ENCODE measurements at places on chromosomes 6 and 20.

DNA sequence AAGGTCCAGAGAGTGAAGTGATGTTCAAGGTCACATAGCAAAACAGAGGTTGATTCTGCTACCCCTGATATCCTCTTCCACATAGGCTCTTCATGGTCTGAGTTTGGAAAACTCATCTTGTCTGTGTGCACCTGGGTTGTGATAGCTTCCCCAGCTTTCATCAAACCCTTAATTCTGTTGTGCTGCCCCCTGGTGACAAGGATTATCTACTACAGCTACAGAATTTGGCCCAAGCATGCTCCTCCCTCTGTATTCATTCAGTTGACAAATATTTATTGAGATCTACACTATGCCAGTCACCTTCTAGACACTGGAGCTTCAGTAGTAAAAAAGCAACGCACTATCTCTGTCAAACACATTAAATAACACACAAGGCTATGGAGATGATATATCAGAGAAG is 50.4 kb downstream of the SMPDL3A start:
- H3K27ac ChIP-seq: no peak overlapping the region
- H3K4me1 ChIP-seq: no peaks in the 10 kb centered on the region
- H3K4me3 ChIP-seq: no peak overlapping the region
- H3K36me3 ChIP-seq: no peaks in the 10 kb centered on the region
- peaks cover 2% of the 10 kb centered on the region for H3K27me3 ChIP-seq

GRCh38 chr6:169841251-169841650 is 89.8 kb downstream of the ERMARD start:
- no peak overlapping the region for H3K27ac ChIP-seq
- no peak for DNase-seq
- H3K4me1 ChIP-seq: no peaks in the 10 kb centered on the region
- H3K4me3 ChIP-seq: no peak overlapping the region

DNA sequence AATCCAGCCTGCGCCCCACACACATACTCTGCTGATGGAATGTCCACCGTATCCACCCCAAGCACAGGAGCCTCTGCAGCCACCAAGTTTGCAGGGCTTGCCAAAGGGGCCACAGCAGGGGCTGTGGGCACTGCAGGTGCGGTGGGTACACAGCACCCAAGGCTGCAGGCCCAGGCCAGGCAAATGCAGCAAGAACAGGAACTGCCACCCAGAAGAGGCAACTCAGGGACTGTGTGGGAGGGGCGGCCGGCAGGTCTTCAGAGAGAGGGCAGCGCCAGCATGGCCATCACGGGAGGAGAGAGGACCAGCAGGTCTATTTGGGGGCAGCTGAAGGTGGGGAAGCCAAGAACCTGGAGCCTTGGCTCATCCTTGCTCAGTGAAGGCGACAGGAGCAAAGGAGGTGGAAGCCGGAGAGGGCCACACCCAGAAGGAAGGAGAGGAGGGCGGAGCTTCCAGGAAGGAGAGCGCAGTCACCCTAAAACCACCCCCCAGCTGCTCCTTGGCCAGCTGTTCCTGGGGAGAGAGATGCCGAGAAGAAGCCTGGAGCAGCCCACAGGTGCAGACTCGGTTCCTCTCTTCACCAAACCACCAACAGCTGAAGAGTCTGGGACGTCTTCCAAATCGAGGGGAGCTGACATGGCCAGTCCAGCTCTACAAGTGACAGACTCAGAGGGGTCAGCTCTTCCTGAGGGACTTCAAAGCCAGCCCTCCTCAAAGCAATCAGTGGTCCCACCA is 265.1 kb upstream of the CDYL start:
- no peaks in the 10 kb centered on the region for H3K27me3 ChIP-seq
- no peaks in the 10 kb centered on the region for H3K36me3 ChIP-seq

DNA sequence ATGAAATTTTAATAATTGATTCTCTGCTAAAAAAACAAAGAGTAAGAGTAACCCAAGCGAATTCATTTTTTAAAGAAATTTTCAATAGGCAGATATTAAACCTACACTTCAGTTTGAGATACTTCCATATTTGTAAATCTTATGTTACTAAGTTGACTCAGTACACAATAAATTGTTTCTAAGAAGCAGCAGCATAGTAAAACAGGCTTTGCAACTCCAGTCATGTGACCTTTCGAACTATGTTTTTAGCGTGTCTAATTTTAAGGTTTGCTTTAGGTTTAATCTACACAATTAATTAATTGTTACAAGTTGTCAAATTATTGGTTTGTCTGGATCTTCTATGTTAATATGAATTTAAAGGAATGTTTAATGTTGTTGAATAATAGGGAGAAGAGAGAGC is 708.9 kb upstream of the CITED2 start:
- no peak overlapping the region for H3K27ac ChIP-seq
- no peak overlapping the region for H3K4me3 ChIP-seq
- no peaks in the 10 kb centered on the region for H3K4me1 ChIP-seq
- no peak for DNase-seq

- no peaks in the 10 kb centered on the region for H3K36me3 ChIP-seq
- DNase-seq: no peak
- no peaks in the 10 kb centered on the region for H3K27me3 ChIP-seq
- no peak overlapping the region for H3K4me3 ChIP-seq
- H3K27ac ChIP-seq: no peak overlapping the region
These were observed 72.3 kb downstream of the FARS2 start for GRCh38 chr6:5333658-5334057.

DNA sequence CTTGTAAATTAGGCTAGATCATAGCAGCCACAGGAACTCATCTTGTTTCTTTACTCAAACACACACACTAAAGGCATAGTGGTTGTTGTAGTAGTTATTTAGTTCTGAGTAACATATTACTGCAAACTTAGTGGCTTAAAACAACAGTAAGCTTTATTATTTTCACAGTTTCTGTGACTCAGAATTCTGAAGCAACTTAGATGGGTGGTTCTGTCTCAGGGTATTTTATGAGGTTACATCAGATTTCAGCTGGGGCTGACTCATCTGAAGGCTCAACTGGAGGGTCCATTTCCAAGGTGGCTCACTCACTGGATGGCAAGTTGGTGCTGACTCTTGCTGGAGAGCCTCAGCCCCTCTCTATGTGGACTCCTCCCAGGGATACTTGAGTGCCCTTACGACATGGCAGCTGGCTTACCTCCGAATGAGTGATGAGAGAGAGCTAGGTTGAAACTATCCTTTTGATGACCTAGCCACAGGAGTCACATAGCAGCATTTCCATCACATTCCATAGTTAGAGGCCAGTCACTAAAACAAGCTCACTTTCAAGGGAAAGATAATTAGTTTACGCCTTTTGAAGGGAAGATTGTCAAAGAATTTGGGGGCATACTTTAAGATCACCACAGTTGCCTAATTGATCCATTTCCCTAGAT is 136.5 kb upstream of the PRND start:
- no peaks in the 10 kb centered on the region for H3K36me3 ChIP-seq
- H3K27ac ChIP-seq: no peak overlapping the region
- no peaks in the 10 kb centered on the region for H3K4me1 ChIP-seq
- no peaks in the 10 kb centered on the region for H3K27me3 ChIP-seq

DNA sequence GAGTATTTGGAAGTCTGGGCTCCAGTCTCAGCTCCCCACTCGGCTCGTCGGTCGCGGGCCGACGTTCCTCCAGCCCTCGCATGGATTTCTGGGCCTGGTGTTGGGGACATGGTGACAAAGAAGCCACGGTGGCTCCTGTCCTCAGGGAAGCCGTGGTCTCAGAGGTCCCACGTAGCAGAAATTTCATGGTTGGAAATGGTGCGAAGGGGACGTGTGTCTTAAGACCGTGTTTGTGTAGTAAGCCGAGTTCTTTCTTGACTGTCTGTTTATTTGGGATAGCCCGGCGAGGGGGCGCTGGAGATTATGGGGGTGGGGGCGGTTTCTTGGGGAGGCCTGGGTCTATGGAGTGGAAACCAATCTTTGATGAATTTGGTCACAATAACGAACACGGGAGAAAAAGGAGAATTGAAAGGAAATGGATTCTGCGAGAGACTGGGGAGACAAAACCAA is 23.5 kb upstream of the MAP3K7 start:
- peak overlapping the region; percentile 32 for H3K4me3 ChIP-seq
- H3K4me1 ChIP-seq: peaks cover 15% of the 10 kb centered on the region
- H3K36me3 ChIP-seq: no peaks in the 10 kb centered on the region
- peaks cover 57% of the 10 kb centered on the region for H3K27me3 ChIP-seq
- no peak overlapping the region for H3K27ac ChIP-seq

- DNase-seq: no peak
- H3K4me1 ChIP-seq: no peaks in the 10 kb centered on the region
- no peak overlapping the region for H3K4me3 ChIP-seq
- H3K27me3 ChIP-seq: no peaks in the 10 kb centered on the region
- no peaks in the 10 kb centered on the region for H3K36me3 ChIP-seq
These were observed 168.5 kb upstream of the AKAP12 start for GRCh38 chr6:151071295-151071694.

- no peak overlapping the region for H3K4me3 ChIP-seq
- DNase-seq: no peak
- H3K36me3 ChIP-seq: peaks cover 14% of the 10 kb centered on the region
These were observed 91.8 kb downstream of the REPS1 start for GRCh38 chr6:138896104-138896756.

DNA sequence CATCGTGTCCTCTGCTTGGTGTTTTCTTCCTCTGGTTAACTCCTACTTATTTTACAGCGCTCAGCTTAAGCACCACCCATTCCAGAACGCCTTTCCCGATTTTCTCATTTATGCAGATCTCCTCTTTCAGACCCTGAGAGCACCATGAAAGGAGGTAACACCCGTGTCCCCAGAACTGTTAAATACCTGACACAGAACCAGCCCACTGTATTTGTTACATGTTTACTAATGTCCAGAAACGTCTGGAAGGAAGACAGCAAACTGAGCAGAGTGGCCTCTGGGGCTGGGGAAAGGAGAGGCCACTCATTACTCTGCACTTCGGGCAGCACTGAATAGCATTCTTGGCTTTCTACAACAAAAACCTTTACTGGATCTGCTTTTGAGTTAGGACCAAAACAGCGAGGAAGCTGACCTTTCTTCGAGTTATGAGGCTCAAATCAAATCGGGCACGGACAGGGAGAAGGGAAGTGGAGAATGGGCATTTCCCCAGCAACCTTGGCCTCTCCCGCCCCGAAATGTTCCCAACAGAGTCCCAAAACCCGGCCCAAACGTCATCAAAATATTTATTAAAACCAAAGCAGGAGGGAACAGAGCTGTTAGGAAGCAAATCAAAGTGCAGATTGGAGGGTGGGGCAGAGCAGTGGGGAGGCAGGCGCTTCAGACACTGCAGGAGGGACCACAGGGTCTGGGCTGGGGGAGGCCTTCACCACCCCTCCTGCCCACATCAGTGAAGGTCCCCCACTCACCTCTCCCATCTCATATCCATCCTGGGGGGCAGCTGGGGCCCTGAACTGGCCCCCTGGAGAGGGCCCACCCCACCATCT is 1.1 kb upstream of the NECAB3 start:
- no peak overlapping the region for H3K27ac ChIP-seq
- peaks cover 57% of the 10 kb centered on the region for H3K4me1 ChIP-seq
- H3K36me3 ChIP-seq: peaks cover 41% of the 10 kb centered on the region
- H3K27me3 ChIP-seq: peaks cover 16% of the 10 kb centered on the region

GRCh38 chr6:135209803-135210202 is 28.7 kb downstream of the MYB start:
- peak overlapping the region; percentile 58 for H3K27ac ChIP-seq
- peaks cover 11% of the 10 kb centered on the region for H3K4me1 ChIP-seq
- no peaks in the 10 kb centered on the region for H3K27me3 ChIP-seq

GRCh38 chr6:24273096-24273870 is 84.6 kb downstream of the DCDC2 start:
- no peak for DNase-seq
- no peak overlapping the region for H3K27ac ChIP-seq
- H3K4me1 ChIP-seq: no peaks in the 10 kb centered on the region

- H3K27ac ChIP-seq: no peak overlapping the region
- H3K4me1 ChIP-seq: peaks cover 2% of the 10 kb centered on the region
- no peak for DNase-seq
- H3K27me3 ChIP-seq: no peaks in the 10 kb centered on the region
These were observed 84.3 kb upstream of the ESR1 start for GRCh38 chr6:151723152-151723551.

- DNase-seq: no peak
- no peak overlapping the region for H3K27ac ChIP-seq
- no peaks in the 10 kb centered on the region for H3K4me1 ChIP-seq
- no peak overlapping the region for H3K4me3 ChIP-seq
- no peaks in the 10 kb centered on the region for H3K36me3 ChIP-seq
These were observed 86.9 kb downstream of the QKI start for GRCh38 chr6:163501439-163501838.

DNA sequence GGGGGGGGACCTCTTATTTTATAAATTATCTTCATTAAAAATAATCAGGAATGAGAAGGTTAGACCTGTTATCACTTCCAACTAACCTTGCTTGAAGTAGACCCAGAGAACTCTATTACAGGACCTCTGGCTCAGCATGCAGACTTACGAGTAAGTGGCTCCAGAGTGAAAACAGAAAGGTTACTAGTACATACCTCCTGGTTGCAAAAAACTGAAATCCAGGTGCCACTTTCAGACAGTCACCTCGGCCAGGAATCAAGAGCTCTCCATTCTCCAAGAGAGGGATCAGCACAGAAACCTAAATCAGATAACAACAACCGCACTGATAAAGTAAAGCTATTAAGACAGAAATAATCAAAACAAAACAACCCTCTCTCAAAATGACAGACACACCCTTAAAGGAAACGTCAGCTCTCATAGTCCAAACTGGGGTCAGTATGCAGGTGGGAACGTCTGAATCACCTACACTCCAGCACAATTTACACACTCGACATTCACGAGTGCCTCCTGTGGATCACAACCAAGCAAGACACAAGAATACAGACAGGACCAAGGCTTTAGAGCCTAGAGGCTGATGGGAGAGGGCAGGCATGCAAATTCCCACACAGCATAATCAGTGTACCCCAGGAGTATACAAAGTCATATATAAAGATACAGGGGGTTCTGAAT is 31.8 kb downstream of the MDN1 start:
- no peaks in the 10 kb centered on the region for H3K27me3 ChIP-seq
- no peaks in the 10 kb centered on the region for H3K4me1 ChIP-seq
- no peak overlapping the region for H3K4me3 ChIP-seq
- peaks cover 56% of the 10 kb centered on the region for H3K36me3 ChIP-seq

DNA sequence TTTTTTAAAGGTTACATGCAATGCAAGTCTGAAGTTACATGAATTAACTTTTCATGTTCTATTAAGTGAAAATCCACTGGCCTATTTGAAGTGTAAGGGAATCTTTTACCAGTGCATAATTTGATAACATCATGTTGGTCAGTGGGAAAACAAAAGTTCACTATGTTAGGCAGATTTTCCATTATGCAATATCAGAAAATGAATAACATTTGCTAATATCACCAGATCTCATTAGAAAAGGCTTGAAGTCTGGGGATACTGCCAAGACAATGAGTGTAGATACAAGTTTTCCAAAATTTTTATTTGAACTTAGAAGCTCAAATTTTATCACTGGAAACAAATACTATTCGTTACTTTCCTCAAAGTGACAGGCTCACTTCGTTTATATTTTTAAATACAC is 296.4 kb upstream of the CDH4 start:
- no peaks in the 10 kb centered on the region for H3K4me1 ChIP-seq
- H3K4me3 ChIP-seq: no peak overlapping the region
- no peaks in the 10 kb centered on the region for H3K27me3 ChIP-seq
- H3K36me3 ChIP-seq: no peaks in the 10 kb centered on the region
- DNase-seq: no peak

GRCh38 chr6:37985355-37985754 is 165.8 kb downstream of the ZFAND3 start:
- no peaks in the 10 kb centered on the region for H3K36me3 ChIP-seq
- no peak overlapping the region for H3K27ac ChIP-seq
- H3K4me1 ChIP-seq: no peaks in the 10 kb centered on the region

- H3K36me3 ChIP-seq: no peaks in the 10 kb centered on the region
- no peaks in the 10 kb centered on the region for H3K4me1 ChIP-seq
- DNase-seq: no peak
- no peaks in the 10 kb centered on the region for H3K27me3 ChIP-seq
- no peak overlapping the region for H3K27ac ChIP-seq
These were observed 336.1 kb upstream of the CITED2 start for GRCh38 chr6:139710556-139710955.
